Tongue (tissue), 3 donors: ENCODE measurements at places on chromosomes 12 and 14.
A peak's percentile ranks its signal among the peaks of the same experiment; 100 is the strongest.

GRCh38 chr12:121072147-121072546, 33.1 kb upstream of the OASL start:
- no peak for DNase-seq

DNA sequence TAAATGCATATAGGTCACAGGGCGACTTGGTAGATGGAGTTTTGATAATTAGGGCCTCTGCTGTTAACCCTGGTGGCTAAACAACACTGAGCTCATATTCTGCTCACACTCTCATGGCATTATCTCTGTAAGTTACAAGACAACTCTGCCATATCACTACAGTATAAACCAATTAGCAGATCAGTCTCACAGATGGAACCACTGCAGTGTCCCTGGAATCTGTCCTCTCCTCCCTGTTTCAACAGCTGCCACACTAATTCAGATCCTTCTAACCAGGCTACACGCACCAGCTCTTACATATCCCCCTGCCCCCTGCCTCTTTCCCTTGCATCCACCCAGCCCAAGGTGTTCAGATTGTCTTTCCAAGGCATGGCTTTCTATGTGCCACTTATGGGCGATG, 161.0 kb upstream of the RMST start:
- no peak for DNase-seq

DNA sequence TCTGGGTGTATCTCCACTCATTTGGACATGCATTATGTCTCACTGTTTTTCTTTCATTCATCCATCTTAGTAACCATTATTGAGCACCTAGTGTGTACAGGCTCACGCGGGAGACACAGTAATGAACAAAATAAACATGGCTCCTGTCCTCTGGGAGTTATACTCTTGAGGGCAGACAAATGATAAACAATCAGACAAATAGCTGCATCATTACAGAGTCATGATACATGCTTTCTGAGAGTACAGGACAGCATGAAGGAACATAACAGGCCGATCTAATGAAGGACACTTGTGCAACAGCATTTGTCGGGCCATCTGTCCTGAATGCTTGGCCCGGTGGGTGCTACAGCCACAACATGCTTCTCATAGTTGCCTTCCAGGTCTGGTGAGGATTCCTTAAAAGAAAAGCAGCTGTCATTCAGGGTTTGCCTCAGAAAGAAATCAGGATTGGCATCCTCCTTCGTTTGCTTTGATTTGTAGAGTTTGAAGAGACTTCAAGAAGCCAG, 77.2 kb upstream of the EGLN3 start:
- DNase-seq = peak; percentile 57

DNA sequence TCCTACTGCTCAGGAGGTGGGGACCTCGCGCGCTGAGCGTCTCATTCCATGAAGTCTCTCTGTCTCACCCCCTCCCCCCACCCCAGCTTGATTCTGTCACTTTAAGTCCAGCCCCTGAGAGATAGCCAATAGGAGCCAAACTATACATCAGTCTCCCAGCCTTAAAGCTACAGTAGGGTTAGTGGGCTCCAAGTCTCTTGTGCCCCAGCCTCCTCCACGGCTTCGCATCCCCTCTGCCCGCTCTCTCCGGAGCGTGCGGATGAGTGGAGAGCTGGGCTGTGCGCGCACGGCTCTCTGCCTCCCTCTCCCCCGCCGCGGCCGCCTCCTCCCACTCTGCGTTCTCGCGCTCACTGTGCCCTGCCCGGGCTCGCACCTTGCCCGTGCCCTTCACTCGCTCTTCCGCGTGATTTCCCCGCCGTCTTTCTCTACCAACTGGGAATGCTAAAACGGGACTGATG, at the start of gene ESRRB:
TSS of gene ESRRB (plus strand) at position 191 of the 458 bp plus-strand sequence. CDS start at position 456, 265 bp downstream.
- DNase-seq = peak; percentile 20

GRCh38 chr14:73428353-73428824, 30.0 kb downstream of the NUMB start:
- peak; percentile 36 for DNase-seq

- no peak for DNase-seq
These were observed 49.3 kb downstream of the PCNX1 start for GRCh38 chr14:70956511-70956910.

DNA sequence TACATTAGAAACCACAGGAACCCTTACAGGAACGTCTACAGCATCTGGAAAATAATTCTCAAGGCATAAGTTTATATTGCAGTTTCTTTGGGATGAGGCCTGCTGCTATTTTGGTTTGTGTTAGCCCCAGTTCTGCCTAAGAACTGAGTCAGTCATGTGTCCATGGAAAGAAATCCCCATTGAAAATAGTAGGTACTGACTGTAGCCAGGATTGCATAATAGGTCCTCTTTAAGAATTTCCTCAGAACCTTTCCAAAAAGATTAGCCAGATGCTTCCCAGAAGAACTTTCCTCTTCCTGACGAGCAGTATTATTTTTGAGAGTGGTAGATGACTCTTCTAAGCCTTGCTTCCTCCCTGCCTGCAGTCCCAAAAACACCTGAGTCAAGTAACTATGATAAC, 52.6 kb downstream of the RASSF8 start:
- peak; percentile 14 for DNase-seq

DNA sequence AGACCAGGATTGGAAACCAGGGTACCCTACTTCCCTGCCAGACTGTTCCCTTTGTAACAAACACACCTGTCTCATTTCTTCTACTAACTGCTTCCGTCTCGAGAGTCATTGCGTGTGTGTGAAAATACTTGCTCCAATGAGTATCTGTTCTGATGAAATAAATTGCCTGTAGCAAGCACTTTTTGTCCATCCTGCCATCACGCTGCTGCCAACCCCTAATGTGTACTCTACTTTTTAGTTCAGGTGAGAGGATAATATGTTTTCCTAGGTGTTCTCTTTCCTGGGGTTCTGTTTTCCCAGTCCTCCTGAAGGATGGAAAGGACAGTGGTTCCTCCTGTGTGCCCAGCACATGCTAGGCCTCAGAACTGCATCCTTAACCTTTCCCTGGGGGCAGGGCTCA, 1.0 kb downstream of the TUNAR start:
- DNase-seq = no peak

DNA sequence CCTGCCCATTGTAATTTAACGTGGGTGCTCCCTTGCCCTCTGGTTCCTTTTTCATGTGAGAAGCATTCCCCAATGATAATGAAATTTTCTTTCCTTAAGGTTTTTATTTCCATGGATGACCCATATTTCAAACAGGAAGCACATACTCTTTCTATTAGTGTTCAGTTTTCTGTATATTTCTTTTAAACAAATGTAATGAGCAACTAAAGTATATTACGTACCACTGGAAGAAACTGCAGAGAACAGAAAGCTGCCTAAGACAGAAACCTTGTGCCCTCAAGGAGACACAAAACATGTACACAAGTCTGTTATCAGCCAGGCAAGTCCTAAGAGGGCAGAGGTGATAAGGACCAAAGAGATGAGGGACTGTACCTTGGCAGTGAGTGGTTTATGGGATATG, 414.9 kb downstream of the ETNK1 start:
- no peak for DNase-seq

DNA sequence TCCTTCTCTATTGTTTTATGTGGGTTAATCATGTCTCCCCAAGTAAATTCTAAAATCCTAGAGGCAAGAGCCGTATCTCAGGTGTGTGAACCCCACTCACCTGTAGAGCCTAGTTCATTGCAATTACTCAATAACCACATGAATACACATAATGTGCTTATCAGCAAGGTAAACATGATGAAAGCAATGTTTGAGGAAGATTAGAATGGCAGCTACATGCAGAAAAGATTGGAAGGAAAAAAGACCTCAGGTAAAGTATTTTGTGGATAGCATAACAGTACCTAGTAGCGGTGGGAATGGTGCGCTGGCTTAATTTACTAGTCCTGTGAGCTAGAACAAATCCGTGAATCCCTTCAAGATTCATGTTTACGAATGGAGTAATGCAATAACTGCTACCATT, 5.3 kb upstream of the KRAS start:
- no peak for DNase-seq

DNA sequence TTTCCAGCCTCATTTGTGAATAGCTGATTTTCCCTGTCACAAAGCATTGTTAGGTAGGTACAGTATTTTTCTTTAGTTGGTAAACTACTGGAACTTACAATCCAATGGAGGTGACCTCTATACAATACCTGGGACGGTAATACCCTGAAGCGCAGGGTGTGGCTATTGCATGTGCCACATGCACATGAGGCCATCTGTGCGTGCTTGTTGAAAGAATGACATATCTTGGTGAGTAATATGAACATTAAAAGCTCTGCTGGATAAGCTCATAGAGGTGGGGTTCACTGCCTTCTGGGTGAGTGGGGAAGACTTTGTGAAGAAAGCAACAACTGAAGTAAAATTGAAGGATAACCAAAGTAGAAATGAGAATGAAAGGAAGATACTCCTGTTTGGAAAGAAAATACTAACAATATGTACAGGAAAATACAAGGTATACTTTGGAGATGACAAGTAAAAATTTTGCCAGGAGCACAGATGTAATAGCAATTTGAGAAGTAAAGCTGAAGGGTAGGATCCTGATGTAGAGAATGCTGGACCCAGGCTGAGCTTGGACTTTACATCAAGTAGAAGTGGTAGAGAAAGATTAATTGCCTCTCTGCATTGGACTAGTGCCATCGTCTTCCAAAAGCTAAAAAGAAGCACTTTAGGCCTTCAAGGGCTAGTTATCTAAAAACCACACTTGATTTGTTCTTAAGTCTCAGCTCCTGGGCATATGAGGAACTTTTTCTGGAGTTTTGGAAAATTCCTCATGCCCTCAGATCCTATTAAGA, 97.1 kb downstream of the SLC38A6 start:
- DNase-seq = peak; percentile 38

DNA sequence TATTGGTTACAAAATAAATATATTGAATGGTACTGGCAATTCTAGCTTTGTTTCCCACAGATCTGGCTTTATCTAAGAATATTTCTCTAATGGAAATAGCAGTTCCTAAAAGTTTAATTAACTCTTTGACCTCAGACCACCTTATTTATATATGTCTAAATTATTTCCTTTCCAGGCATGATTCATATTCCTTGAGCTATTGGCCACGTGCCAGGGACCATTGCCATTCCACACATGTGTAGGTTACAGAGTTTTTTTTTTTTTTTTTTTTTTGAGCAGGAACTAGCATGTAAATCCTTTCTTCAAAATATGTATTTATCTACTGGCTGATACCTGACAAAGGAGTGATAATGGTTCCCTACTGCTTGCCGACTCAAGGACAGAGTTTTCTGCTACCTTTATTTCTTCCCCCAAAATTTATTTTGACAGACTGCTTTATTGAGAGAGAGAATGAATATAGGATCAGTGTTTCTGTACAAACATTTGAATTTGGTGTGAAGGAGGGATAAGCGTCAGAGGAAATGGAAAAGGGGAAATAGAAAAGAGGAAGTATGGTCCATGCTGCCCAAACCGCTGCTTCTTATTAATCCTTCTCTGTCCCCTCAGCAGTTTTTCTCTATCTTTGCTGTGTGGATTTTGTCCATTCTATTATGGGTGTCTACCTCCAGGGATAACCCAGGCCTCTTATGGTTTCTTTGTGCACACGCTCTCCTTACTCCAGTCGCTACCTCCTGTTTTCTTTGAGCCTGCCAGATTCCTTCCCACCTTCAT, 36.4 kb downstream of the PDE3A start:
- peak; percentile 36 for DNase-seq

- no peak for DNase-seq
These were observed 13.1 kb upstream of the MYL2 start for GRCh38 chr12:110933326-110933974.

DNA sequence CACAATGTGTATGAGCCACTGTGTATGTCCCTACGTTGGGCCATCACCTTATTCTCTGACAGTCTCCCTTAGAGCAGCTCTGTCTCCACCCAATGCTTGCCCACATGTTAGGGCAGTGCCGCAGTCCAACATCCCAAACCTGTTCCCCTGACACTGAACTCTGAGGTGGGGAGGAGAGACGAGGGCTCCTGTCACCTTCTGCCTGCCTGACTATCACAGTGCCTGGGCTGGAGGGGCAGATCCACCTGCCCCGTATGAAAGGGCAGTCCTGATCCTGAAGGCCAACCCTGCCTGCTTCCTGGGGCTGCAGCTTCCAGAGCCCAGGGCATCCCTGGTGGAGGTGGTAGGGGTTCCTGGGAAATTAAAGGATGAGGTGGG, 2.2 kb downstream of the TGM1 start:
- DNase-seq = no peak

- no peak for DNase-seq
These were observed 9.2 kb upstream of the CLMN start for GRCh38 chr14:95328729-95329503.

- DNase-seq = no peak
These were observed 626.6 kb downstream of the DIO2 start for GRCh38 chr14:79584679-79585078.

- no peak for DNase-seq
These were observed 38.5 kb upstream of the GALNT9 start for GRCh38 chr12:132367852-132368251.

DNA sequence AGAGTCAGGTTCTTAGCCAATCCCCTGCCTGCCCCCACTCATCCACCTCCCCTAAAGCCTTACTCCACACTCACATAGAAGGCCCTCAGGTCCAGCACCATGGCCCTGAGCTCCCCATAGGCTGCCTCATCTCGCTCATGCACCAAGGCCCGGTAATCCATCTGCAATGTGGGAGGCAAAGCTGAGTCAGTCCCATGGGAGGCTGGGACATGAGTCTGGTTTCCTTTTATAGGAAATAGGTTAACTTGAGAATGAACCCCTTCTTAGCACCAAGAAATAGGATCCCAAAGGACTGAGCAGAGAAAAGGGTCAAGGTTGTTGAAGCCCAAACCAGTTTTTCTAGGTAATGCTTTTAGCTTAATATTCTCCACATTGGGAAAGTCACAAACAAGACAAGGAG, 2.1 kb upstream of the EMC9 start:
- DNase-seq = no peak

DNA sequence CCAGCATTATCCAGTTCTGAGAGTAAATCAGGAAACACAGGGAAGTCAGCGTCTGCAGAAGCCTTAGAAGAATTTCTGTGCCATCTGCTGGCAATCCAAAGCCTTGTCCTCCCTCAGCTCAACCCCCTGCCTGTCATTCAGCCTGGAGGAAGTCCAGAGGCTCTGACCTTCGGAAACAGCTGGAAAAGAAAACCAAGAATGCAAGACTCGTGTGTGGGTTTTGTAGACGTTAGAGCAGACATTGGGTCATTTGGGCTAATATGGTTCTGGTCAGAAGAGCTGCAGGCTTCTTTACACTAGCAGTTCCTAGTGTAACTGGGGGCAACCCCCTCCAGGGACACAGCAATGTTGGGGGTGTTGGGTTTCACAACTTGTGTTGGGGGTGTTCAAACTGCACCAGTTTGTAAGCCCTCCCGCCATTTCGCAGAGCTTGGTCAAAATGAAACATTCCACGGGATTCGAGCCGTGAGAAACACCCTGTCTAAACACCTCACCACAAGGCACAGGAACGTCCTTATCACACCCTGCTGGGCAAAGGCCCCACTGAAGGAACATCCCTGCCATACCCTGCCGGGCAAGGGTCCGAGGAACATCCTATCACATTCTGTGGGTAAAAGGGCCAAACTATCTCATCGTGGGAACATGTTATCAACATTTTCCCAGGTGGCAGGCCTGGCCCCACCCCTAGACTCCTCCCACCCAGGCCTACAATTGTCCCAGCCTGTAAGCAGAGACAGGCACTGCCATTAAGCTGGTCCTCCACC, 21.0 kb upstream of the SERPINA4 start:
- DNase-seq = peak; percentile 48

- DNase-seq = no peak
These were observed 42.5 kb downstream of the PRIMA1 start for GRCh38 chr14:93745603-93746273.
